ENCODE measurements at places on chromosomes 5 and 9.

DNA sequence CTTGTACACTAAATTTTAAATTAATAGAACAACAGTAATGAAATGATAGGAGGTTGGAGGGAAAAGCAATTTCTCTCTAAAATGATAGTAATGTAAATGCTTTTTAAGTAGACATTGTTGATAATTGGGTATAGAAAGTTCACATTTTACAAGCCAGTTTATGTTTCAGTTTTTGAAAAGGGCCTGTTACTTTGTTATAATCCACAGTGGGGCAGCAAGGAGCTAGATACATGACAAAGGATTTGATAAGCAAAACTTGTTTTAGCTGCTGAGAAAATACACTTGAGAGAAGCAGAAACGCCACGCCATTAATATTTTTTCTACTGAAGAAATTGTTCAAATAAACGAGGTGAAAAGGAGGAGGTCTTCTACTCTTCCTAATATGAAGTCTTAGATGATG is 30.2 kb downstream of the SREK1 start:
- DNase-seq = peak; percentile 22

- DNase-seq = no peak
Measured at GRCh38 chr5:17182981-17183380, 34.5 kb upstream of the BASP1 start.

GRCh38 chr9:125701351-125701750 is 5.7 kb downstream of the MAPKAP1 start:
- DNase-seq = no peak

DNA sequence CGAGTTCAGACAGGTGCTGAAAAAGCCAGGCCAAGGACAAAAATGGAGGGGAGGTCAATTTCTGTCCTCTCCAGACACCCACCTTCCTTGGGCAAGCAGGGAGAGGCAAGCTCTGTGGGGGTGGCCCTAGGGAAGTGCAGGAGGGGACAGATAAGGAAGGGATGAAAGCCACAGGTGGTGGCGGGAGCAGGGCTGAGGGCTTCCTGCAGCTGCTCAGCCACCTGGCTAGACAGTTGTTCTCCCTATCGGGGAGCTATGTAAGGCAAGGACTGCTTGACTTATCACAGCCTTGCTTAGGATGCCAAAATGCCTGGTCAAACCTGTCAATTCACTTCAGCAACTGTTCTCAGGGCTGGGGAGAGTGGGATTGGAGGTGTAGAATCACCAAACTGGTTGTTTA is 266.1 kb downstream of the ZSWIM6 start:
- no peak for DNase-seq

DNA sequence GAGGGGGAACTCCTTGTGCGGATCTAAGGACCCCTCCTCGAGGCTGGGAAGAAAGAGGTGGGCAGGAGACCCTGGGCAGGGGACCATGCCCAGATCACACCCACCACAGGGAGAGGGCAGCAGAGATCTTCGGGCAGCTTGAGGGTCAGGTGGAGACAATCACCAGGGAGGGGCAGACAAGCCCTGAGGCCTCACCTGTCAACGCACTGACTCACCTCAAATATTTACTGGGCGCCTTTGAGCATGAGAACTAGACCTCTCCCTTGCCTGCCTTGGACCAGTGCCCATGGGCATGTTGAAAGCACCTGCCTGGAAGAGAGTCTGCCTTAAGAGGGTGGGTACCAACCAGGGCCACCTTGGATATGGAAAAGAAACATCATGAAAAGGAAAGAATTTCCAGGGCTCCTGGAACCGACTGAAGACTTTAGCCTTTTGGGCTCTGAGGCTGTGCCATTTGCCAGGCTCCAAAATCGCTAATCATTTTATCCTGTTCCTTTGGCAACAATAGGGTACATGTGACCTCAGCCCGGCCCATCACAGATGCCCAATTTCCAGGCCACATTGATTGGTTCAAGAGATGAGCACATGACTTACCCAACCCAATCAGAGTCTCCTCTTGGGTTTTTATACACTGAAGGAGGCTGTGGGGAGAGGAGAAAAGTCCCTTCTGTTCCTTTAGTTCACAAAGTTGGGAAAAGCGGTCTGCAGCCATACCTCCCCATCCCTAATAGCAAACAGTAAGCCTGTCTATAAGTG is 10.4 kb upstream of the SPINK4 start:
- DNase-seq = no peak

- DNase-seq = no peak
Measured at GRCh38 chr9:120740132-120740531, 25.9 kb upstream of the MEGF9 start.

DNA sequence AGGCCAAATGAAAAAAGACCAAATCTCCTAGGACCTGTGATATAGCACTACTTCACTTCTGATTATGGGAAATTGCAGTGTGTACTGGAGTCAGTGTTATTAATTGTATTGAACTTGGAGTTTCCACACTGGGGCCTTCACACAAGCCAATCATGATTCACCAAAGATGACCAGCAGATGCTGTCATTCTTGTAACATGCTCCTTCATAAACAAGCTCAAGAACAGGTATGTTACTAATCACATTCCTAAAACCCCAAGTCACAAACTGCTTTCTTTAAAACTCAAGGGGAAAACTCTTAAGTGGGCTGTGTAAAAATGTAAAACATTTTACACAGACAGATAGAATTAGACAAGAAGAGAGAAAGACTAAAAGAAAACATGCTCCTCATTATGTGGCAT is 5.6 kb downstream of the KLHL3 start:
- no peak for DNase-seq

DNA sequence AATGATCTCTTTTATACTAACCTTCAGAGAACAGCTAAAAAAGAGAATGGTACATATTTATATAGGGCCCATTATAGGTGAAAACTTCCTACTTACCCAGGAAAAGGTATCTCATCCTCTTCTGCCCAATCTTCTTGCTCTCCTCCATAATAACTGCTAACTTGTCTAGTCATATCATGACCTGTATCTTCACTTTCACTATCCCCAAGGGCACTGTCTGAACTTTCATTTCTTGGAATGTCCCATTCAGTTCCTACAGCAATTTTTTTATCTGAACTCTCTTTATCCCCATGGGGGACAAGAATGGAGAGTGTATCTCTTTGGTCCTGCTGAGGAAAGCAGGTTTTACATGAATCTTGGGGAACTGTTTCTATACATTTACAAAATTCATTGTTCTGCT is 36.4 kb upstream of the RAPGEF6 start:
- no peak for DNase-seq

DNA sequence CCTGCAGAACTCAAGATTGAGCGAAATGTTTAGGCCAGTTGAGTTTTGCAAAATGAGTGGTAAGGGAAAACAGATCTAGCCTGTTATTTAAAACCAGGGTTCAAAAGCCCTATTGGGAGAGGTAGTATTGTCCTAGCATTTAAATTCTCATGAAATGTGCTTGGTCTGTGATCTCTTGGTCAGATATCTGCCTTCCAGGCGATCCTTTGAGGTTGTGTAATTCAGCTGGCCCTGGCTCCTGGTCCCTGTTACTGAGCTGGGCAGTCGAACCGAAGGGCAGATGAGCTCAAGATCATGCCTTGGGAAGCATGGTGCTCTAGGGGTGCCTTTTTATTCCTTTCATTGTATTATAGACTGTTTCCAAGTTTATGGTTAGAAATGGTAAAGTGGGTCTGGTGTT is 14.4 kb downstream of the SAP30L start:
- DNase-seq = no peak

DNA sequence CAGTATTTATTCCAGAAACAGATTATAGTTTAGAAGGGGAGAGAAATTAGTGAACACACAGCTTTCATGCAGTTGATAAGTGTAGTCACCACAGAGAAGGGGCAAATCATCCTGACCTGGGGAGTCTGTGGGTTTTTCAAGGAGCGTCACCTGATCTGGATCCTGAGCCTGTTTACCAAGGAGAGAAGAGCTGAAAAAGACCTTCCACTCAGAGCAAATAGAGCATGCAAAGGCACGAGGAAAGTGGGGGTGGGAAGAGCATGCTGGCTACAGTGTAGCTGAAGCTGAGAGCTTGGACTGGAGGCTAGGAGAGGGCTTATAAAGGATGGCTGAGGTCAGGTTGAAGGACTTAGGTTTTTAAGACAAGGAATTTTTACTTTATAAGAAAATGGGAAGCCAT is 30.4 kb downstream of the ACO1 start:
- no peak for DNase-seq

- no peak for DNase-seq
Measured at GRCh38 chr5:151660616-151661495, 25.9 kb downstream of the SPARC start.

DNA sequence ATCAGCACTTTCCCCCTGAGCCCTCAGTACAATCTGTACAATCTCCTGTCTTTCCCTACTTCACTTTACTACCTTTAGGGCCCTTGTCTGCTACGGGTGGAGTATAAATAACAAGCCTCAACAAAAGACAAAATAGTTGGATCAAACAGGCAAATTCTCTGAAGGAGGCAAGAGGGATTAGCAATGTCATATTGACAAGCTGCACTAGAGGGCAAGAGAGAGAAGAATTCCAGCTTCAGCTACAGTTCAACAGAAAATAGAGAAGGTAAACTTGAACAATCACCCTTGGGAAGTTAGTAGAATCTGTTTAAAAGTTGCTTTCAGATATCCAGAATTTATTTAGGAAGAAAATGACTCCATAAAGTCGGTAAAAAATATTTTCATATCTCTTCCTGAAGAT is 68.4 kb upstream of the IZUMO3 start:
- no peak for DNase-seq

GRCh38 chr5:40480392-40480791 is 199.3 kb upstream of the PTGER4 start:
- DNase-seq = no peak

DNA sequence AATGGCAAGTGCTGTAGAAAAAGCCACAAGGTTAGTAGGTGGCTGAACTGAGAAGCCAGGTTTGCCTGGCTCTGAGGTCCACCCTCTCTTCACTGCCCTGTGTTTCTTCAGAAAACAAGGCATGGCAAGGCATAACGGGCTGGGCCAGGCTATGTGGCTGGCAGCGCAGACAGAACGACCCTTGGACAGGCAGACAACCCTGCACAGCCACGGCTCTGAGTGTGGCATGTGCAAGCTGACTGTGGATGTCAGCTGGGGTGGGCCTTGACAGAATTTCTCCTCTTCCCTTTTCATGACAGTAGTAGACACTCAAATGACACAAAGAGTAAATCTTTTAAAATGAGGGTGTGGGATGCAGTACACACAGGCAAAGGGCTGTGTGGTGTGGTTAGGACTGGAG is 81.7 kb downstream of the MACROH2A1 start:
- no peak for DNase-seq

- no peak for DNase-seq
Measured at GRCh38 chr5:43469671-43470391, 13.8 kb downstream of the TMEM267 start.

- DNase-seq = no peak
Measured at GRCh38 chr9:4293293-4293941, 6.5 kb downstream of the GLIS3 start.

- DNase-seq = peak; percentile 38
Measured at GRCh38 chr5:111704452-111705085, 52.4 kb downstream of the NREP start.

- DNase-seq = no peak
Measured at GRCh38 chr5:59621477-59621876, 272.0 kb downstream of the PDE4D start.

GRCh38 chr5:175743676-175744210 is 85.9 kb downstream of the HRH2 start:
- DNase-seq = no peak

GRCh38 chr5:9316041-9316440 is 229.8 kb downstream of the SEMA5A start:
- DNase-seq = no peak

DNA sequence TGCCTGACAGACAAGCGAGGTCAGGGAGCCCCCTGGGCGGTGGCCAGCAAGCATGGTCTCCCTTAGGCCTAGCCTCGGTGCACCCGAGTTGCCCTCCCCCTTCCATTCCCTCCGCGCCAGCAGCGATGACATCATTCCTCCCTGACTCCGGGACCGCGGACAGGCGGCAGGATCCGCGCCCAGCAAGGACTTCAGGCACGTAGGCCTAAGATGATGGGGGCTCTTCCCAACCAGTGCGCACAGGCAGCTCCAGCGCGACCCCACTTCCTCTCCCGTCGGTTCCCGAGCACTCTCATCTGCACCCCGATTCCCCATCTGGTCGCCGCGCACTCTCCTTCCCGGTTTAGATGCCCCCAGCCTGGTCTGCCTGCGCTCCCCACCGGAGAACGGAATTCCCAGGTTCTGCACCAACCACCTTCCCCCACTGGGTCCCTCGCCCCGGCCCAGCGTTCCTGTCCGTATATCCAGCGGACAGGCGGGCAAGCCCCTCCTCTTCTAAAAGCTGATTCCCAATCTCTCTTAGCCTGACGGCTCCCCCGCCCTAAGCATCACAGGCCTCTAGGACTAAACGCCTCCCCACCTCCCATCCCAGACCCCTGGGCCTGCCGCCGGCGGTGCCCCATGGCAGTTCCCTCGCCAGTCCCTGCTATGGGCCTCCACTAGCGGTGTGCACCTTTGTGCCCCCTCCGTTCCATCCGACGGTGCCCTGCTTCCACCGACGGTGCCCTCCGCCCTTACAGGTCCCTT is 931 bp downstream of the FAM219A start:
- DNase-seq = peak; percentile 41

- no peak for DNase-seq
Measured at GRCh38 chr9:127417131-127418036, 6.8 kb upstream of the ZNF79 start.

DNA sequence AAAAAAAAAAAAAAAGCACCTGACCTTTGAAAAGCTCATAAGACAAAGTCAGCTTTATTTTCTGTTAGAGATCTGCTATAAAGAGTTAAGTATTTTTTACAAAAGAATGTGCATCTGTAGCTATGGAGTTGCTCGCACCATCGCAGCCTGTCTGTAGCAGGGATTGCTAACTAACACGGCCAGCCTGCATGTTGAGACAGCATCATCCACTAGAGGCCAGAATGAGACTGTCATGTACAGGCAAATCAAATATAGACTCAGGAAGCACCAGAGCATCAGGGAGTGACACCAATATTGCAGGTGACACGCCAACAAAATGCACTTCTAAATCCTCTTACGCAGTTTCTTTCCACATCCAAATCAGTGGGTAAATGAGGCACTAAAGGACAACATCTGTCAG is 136.3 kb upstream of the RASEF start:
- DNase-seq = peak; percentile 26

GRCh38 chr9:96177005-96177718 is 124.8 kb downstream of the HSD17B3 start:
- DNase-seq = no peak

DNA sequence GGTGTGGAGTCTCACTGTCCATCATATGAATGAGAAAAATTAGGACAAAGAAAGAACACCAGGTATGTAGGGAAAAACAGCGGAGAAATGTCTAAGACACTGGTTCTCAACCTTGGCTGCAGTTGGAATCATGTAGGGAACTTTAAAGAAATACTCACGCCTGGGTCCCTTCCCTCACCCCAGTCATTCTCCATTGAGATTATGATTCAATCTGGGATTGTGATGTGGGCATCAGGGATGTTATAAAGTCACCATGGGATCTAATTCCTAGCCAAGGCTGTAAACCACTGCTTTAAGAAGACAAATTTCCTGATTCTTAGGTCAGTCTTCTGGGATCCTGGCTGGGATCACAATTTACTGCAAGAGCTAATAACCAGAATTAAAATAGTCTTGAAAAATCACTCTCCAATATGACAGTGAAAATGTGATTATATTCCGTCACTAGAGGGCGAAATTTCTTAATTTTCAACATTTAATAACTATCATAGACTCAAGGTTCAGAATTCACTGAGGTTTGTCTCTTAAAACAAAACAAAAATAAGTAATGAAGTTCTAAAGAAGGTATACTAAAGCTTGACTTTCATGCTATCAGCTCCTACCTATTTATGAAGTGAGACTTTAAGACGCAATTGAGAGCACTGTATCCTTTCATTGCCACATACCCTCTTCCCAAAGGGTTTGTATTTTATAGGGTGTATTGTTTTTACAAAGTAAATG is 60.5 kb downstream of the GLDC start:
- DNase-seq = peak; percentile 64

Measured in NB4 (cell line).